ENCODE measurements at places on chromosomes 4 and X.

GRCh38 chrX:124282580-124282979 is 49.9 kb upstream of the TEX13D start:
- DNase-seq = no peak

DNA sequence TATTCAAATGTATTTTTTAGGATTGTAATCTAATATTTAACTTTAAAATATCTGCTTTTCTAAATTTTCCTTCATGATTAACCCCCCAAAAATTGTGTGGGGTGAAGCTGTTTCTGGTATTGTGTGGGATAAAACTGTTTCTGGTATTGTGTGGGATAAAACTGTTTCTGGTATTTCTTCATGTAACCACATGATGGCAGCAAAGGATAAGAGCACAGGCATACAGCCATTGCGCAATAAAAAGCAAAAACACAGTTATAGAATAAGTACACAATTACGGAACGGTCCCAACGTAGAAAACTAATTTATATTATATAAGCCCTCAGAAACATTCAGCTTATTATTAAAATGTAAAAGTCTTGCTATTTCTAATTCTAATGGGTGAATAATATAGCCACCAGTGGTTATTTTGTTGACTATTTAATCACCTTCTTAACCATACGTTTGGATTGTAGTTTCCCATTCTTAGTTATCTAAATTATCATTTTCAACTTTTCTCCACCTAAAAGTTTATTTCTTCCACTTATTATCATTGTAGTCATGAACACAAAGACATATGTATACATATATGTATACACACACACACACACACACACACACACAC is 333.9 kb upstream of the FSTL5 start:
- DNase-seq = no peak

DNA sequence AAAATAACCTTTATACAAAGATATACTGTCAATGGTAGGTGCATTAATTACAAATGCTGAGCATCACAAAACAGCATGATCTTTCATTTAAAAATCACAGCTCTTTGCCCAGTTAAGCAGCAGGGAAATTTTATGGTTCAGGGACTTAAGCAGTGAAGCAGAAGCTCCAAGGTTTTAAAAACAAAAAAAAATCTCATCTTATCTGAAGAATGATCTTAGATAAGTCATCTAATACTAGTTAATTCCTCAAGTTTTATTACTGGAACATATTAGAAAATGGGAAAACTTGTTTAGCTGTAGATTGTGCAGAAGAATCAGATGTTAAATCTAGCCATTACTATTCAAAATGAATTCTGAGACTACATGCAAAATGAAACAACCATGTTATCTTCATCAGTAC is 289.9 kb downstream of the GASK1B start:
- DNase-seq = no peak

- DNase-seq = no peak
Observed at GRCh38 chr4:119082661-119083060, 53.0 kb upstream of the MYOZ2 start.

DNA sequence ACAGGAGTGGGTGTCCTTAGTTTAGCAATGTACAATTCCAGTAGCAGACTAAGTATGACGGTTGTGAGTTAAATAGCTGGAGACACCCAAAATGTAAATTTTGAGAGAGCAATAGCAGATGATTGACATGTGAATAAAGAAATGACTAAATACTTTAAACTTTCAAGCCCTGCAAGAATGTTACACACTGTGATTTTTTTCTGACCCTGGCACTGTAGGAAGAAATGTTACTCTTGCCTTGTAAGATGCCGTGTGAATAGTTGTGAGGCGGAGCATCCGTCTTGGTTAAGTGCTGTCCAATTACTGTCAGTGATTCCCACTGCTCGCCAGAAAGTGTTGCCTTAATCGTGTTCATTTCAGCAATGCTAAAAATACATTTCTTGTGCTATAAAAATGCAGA is 1248.1 kb downstream of the RAPGEF2 start:
- DNase-seq = no peak

Data from CD4-positive, alpha-beta T cell (primary cell).